Cardiac septum (tissue), 1 donor: ENCODE measurements at places on chromosomes 4 and X. TPM values are rescaled to one million over a fixed set of nuclear protein-coding genes. Genes with fewer than 3 reads are reported as not detected.

Gene FAM50A
- 43.7 TPM for total RNA-seq

DNA sequence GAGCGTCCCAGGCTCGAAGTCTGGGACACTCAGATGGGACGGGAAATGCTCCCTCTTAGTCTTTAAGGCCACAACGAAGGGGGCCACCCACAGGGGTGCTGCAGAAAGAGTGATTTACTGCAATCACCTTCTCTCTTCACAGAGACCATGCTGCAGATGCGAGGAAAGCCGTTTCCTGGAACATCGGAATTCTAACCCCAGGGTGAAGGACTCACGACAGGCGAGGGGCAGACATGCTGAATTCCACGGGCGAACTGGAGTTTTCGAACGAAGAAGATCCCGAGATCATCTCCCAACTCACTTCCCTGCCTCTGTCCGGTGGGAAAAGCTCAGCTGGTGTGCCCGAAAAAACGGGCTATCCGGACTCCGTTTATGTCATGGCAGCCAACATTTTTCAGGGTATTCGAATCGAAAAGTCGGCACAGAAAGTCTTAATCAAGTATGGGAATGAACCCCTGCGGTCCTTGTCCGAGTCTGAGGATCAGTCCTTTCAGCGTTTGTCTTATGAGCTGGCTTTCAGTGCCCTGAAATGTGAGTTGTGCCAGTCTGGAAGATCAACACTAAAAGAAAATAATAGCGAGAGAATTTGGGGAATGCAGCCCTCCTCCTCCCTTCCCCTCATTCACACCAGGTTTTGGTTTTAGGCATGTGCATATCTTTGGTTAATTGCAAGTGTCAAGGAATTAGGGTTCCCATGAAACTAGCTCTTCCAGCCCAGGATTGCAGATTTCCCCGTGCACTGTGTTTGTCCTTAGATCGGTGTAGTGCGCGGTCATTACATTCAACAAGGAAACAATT is 905 bp downstream of the NSUN7 start:
- DNase-seq: no peak

Gene DOCK11
- 3.8 TPM for total RNA-seq

DNA sequence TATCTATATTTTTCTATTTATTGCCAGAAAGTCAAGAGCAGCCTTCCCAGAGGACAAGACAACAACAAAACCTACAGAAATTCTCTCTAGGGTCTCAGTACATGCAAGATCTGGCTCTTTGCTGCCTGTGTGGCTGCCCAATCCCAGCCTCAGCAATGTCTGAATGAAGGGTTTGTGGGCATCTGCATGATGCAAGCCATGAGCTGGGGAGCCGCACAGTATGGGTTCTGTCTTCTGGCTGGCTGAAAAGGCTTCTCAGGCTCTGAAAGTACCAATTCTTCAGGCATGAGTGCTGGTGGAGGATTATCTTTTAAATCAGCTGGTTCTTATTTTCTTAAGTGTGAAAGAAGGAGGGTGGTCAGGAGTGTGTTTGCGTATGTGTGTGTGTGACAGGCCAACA is 104.6 kb downstream of the PDGFRA start:
- no peak for DNase-seq

Gene LDB2
- 33.3 TPM for total RNA-seq

Gene FGF5
- total RNA-seq: 0.30 TPM

Gene SYP
- 1.2 TPM for total RNA-seq

- peak; percentile 78 for DNase-seq
Measured at GRCh38 chrX:149512225-149512885, 7.2 kb upstream of the IDS start.

- no peak for DNase-seq
Measured at GRCh38 chr4:36392916-36393315, 111.5 kb downstream of the DTHD1 start.

GRCh38 chrX:44080083-44080482 is 106.9 kb upstream of the NDP start:
- DNase-seq: no peak

Gene TMPRSS11B
- not detected for total RNA-seq

Gene ERVMER34-1
- 3.4 TPM for total RNA-seq

- DNase-seq: no peak
Measured at GRCh38 chr4:138646383-138646782, 369.2 kb upstream of the NOCT start.

- DNase-seq: no peak
Measured at GRCh38 chr4:37816719-37817118, 9.8 kb upstream of the PGM2 start.

DNA sequence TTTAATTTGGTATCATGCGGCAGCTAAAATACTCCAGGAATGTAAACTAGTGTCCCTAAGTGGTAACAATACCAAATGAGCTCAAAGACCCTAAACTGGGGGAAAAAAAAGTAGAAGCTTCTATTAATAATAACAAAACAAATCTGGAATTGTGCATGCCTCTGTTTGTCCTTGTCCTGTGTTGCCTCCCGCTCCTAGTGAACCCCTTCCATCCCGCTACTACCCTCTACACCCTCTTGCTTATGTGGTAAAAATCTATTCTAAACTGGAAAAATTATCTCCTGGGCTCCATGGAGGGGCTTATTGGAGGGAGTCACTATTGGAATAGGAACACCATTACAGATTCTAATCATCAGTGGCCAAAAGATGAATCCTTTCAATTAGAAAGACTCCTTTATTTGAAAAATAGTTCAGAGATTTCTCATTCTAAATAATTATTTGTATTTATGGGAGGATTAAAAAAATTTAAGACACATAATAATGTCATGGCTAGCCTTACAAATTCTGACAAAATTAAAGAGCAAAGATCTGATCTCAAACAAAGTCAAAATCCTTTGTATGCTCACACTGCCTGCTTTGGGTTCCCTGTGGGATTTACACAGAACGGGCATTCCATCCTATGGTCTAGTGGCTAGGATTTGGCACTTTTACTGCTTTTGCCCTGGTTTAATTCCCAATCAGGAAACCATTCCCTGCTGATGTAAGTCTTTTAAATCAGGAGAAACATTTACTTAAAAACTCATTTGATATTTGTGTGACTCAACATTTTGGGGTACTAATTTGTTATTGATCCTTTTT is 34.7 kb upstream of the FMR1 start:
- DNase-seq: no peak

GRCh38 chrX:41868392-41868977 is 54.9 kb downstream of the CASK start:
- no peak for DNase-seq

DNA sequence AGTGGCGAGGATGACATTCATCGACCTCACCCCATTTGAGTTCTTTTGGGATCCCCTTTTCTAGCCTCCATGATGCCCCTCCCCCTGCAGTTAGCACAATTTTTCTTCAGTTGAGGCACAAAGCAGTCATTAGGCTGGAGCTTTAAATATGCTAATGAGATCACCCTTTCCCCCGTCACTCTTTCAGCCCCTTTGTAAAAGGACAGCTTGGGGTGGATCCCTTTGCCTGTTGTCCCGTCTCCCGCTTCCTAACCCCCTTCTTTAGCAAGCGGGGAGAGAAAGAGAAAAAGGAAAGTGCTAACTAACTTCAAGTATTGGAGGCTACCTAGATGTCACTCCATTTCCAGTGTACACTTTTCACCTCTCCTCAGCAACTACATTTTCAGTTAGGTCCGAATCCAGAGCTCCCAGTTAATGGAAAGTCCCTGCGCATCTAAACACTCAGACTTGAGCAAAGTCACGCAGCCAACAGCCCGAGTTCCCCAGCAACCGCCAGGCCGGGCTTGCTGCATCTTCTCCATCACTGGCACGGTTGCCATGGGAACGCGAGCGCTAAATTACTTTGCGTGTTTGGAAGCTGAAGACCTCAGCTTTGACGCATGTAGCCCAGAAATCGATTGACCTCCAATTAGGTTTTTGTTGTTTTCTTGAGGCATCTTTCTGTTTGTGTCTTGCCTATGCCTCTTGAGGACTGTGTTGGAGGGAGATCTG is 76.8 kb downstream of the RTL5 start:
- no peak for DNase-seq

Gene ARHGEF38
- not detected for total RNA-seq

- DNase-seq: no peak
Measured at GRCh38 chr4:52726826-52727580, 24.2 kb downstream of the ERVMER34-1 start.

DNA sequence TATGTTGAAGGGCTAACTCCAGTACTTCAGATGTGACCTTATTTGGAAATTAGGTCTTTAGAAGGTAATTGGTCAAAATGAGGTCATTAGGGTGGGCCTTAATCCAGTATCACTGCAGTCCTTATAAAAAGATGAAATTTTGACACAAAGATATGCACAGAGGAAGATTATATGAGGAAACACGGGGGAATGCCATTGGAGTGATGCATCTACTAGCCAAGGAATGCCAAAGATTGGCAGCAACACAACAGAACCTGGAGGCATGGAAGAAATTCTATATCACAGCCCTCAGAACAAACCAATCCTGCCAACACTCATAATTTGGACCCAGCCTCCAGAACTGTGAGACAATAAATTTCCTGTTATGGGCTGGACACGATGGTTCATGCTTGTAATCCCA is 17.6 kb downstream of the TRIM61 start:
- no peak for DNase-seq

Gene TMSB15A
- not detected for total RNA-seq

Gene TBX22
- total RNA-seq: not detected

- no peak for DNase-seq
Measured at GRCh38 chr4:15457406-15458201, 12.1 kb upstream of the CC2D2A start.

DNA sequence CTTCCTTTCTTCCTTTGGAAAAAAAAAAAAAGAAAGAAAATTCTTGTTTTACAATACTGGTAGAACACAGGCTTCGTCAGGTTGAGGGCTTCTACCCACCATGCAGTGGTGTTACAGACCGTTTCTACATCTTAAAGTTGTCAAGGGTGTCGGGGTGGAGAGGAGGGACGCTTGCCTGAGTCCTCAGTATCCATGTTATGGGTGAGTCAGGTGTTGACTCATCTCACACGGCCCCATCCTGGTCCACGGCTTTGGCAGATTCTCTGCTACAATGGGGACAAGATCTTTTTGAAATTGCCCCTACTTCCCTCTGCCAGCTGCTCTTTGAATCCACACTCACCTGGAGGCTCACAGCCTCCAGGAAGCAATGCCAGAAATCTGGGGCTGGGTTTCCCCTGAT is 310.3 kb upstream of the ZFP42 start:
- DNase-seq: no peak

DNA sequence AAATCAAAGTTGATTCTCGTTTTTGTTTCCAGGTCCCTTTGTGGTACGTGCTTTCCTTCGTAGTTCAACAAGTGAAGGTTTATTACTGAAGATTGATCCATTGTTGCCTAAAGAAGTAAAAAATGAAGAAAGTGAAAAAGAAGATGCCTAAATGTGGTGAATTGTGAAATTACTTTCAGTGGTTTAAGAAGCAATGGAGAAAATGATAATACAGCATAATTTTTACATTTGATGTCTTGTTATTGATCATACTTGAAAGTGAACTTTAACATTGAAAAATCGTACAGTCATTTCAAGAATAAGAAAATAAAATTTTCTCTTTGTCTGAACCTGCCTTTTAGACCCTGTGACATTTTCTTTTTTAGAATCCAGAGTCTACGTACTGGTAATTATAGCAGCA is 89.8 kb downstream of the MRPL1 start:
- no peak for DNase-seq

Gene DNAAF6
- not detected for total RNA-seq

GRCh38 chr4:182854466-182854865 is 62.7 kb downstream of the DCTD start:
- no peak for DNase-seq

GRCh38 chrX:314781-315595 is 3.6 kb downstream of the GTPBP6 start:
- no peak for DNase-seq

DNA sequence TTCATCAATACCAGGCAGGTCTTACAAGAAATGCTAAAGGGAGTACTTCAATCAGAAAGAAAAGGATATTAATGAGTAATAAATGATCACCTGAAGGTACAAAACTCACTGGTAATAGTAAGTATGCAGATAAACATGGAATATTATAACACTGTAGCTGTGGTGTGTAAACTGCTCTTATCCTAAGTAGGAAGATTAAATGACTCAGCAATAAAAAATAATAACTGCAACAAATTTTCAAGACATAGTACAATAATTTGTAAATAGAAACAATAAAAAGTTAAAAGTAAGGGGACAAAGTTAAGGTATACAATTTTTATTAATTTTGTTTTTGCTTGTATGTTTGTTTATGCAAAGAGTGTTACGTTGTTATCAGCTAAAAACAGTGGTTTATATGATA is 43.7 kb upstream of the DACH2 start:
- no peak for DNase-seq

DNA sequence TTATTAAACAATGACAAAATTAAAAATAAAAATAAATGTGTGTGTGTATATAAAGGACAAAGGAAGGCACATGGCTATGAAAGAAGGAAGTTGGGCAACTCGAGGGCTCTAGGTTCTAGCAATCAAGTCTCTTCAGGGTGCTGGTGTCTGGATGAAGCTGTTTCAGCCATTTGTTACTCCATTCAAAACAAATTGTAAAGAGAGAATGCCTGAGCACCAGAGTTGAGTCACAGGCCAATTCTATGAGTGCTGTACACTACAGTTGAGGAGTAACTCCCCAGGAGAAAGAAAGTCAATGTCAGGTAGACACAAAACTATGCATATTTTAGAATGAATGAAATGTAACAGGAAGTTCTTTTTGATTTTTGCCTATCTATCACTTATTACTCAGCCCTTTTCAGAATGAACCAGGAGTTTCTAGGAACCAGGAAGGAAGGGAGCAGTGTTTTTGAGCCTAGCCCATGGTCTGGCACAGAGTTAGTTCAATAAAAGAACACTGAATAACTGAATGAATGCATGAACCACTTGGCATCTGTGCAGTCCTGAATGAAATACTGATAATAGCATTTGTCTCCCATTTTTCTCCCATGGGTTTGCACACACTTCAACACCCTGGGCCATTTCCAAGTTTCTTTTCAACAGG is 151.7 kb upstream of the CPEB2 start:
- no peak for DNase-seq

- DNase-seq: no peak
Measured at GRCh38 chrX:68461093-68461492, 27.8 kb upstream of the OPHN1 start.

Gene LUZP4
- total RNA-seq: not detected

- no peak for DNase-seq
Measured at GRCh38 chr4:94278781-94279180, 63.9 kb downstream of the HPGDS start.

DNA sequence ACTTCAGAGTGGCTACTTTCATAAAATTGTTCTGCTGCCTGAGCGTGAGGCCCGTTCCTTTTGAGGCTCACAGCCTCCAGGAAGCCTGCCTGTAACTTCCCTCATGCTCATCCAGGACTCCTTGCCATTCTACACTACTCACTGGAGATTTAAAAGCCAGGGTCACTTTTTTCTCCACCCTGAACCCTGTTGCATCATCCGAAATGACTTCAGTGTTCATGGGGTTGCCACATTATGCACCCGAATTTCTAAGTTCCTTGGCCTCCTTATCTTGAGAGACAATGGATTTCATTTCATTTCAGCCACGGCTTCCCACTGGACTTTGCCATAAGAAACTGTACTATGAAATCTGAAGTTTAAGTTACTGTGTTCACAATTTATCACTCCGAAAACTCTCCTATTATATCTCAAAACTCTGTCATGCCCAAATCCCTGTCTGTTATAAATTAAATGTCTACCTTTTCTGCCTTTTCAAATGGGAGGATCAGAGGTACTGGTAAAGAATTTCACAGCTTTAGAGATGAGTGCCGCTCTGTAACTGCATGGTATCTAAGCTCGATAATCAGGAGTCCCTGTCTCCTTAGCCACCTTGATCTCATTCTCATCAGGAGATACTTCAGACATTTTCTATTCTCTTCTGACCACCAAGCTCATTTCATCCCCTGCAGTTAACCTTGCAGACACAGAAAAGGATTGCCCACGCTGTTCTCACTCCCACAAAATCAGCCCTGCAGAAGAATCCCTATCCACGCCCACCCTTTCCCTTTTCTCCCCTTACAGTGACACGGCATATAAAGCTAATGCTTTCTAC is 59.9 kb downstream of the TRIML1 start:
- DNase-seq: no peak
